Stimulated activated CD4-positive, alpha-beta T cell treated with anti-CD3 and anti-CD28 coated beads, Interleukin-15, amount 100 ng/mL, for 48 hours (primary cell): ENCODE measurements at places on chromosomes 6 and 20.

GRCh38 chr20:19079536-19080299 is 132.7 kb upstream of the SLC24A3 start:
- DNase-seq = no peak

DNA sequence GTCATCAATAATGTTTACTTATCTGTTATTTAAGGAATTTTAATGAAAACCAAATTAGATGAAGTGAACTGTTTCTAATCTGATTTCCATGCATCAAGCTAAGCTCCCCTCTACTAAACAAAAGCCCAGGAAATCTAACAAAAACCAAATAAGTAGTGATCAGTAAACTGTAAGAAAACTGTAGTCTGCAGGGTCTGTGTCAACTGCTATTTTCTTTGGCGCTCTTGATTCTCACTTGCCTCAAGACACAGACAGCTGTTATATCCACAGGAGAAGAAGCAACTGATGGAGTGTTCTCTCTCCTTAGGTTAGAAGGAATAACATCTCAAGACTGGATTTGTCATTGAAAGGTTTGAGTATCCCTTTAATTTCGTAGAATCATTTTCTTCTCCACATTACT is 293.5 kb downstream of the PHF3 start:
- DNase-seq = no peak

DNA sequence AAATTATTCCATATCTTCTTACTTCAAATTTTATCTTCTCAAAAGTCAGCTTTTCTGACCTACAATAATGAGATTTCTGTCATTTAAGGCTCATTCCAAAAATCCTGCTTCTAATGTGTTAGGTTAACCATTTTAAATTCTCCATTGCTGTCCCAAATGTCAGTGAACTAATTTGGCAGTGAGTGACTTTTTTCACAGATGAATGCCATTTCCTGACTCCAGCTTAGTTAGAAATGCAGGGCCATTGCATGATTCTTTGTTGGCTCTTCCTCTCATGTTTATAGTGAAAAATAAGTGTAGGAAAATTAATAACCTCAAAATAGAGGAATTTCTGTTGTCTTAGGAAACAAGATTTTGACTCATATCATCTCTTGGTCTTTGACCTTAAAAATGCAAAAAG is 44.1 kb downstream of the VIP start:
- no peak for DNase-seq

DNA sequence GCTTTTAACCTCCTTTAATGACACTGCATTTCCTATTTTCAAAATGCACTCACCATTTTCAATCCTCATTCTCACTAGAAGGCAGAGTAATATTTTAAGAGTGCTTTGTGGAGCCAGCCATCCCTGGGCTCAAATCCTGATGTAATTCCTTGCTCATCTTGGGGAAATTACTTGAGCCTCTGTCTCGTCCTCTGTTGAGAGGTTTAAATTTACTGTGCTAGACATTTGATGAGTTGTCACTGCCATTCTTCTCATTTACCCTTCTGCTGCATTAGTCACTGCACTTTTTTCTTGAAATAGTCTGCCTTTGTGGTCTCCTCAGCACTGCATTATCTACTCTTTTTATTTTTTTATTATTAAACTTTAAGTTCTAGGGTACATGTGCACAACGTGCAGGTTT is 150.0 kb upstream of the HDDC2 start:
- no peak for DNase-seq

DNA sequence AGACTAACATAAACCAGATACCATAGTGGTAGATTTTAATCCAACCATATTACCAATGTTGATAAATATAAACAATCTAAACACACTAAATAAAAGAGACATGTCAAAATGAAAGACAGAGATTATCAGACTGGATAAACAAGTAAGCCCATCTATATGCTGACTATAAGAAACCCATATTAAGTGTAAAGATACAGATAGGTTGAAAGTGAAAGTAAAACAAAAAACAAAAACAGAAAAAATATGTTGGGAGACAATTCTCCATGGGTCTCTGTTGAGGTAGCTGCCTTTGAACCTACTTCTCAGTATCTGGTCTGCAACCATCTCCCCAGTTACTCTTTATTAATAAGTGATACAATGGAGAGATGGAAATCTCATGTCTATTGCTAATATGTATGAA is 21.2 kb downstream of the REV3L start:
- DNase-seq = no peak

- no peak for DNase-seq
Observed at GRCh38 chr6:110325197-110325596, 33.0 kb downstream of the METTL24 start.
